ENCODE measurements at places on chromosomes 5 and 9. TPM values are rescaled to one million over a fixed set of nuclear protein-coding genes. Genes with fewer than 3 reads are reported as not detected.

QRFP gene
- polyA plus RNA-seq, result 0.08 TPM

GLDC gene
- polyA plus RNA-seq, result 2.3 TPM

GABRG2 gene
- 0.01 TPM for polyA plus RNA-seq

GGTA1 gene
- polyA plus RNA-seq, result 26.5 TPM

SLIT3 gene
- polyA plus RNA-seq, result 0.53 TPM

ADAMTS16 gene
- not detected for polyA plus RNA-seq

SLC6A19 gene
- not detected for polyA plus RNA-seq

TTC39B gene
- polyA plus RNA-seq, result 9.9 TPM

GARIN3 gene
- polyA plus RNA-seq, result not detected

PCDH1 gene
- polyA plus RNA-seq, result 42.6 TPM

CRHBP gene
- polyA plus RNA-seq, result 0.10 TPM

RGS7BP gene
- polyA plus RNA-seq, result 0.02 TPM

ACTBL2 gene
- polyA plus RNA-seq, result not detected

MYMK gene
- not detected for polyA plus RNA-seq

DRD1 gene
- polyA plus RNA-seq, result 0.02 TPM

TAF1L gene
- not detected for polyA plus RNA-seq
